ENCODE measurements at places on chromosomes 4 and X.

- no peak for DNase-seq
Observed at GRCh38 chr4:39470402-39470801, 11.5 kb downstream of the LIAS start.

DNA sequence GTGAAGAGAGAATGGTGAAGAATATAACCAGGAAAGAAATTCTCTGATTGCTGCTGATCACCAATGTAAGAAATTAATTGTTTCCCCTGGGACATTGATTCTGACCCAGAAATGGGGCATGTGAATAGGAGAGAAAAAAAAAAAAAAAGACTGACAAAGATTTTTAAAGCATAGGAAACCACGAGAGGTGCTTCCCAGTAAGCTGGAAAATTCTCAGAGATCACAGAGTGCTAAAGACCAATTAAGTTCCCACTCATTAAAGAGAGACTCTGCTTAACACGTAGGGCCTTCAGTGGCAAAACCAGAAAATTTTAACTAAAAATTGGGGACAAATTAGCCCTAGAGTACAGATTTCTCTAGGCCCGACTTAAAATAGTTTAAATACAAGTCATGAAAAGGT lies 604.4 kb downstream of the ARAP2 start:
- DNase-seq = no peak

- DNase-seq = no peak
Observed at GRCh38 chr4:78534286-78534955, 17.1 kb upstream of the ANXA3 start.

GRCh38 chr4:48254381-48255071 lies 15.1 kb downstream of the TEC start:
- DNase-seq = no peak

- no peak for DNase-seq
Observed at GRCh38 chr4:87232216-87232615, 11.8 kb upstream of the KLHL8 start.

DNA sequence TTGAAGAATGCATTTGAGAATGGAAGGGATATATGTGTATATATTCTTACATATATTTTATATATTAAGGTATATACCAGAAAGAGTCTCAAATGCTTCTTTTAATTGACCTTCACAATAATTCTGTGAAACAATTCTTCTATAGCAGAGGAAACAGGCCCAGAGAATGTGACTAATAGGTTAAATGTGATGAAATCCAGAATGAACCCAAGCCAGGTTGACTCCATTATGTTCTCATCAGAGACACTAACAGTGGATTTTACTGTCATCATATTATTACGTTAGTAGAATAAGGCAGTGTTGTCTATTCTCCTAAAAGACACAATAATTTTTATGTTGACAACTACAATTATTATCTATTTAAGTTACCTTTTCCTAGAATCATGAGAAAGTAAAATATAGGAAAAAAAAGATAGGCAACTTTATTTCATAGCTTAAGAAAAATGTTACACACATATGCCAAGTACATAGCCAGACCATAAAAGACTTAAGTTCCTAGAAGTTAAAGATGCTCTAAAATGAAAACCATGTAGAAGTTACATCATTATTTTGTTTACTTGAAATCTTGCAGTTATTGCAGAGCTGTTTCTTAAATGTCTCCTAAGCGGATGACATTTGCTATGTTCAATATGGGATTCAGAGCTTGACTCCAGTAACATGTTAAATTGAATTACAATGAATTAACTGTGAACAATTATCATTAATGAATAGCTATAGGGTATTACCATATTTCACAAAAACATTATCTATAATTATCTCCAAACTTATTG lies 56.2 kb upstream of the ANKRD50 start:
- DNase-seq = no peak
